ENCODE measurements at places on chromosomes 5 and 9. TPM values are rescaled to one million over a fixed set of nuclear protein-coding genes. Genes with fewer than 3 reads are reported as not detected.
A peak's percentile ranks its signal among the peaks of the same experiment; 100 is the strongest.

SPAG8 gene
- total RNA-seq = 0.68 TPM

PALM2AKAP2 gene
- 0.62 TPM for total RNA-seq

GRCh38 chr5:26666371-26666770 lies 372.0 kb downstream of the CDH9 start:
- no peaks in the 10 kb centered on the region for H3K27me3 ChIP-seq
- H3K4me3 ChIP-seq = no peak overlapping the region
- no peak overlapping the region for H3K27ac ChIP-seq
- H3K36me3 ChIP-seq = no peaks in the 10 kb centered on the region
- no peaks in the 10 kb centered on the region for H3K4me1 ChIP-seq
- DNase-seq = no peak

DNA sequence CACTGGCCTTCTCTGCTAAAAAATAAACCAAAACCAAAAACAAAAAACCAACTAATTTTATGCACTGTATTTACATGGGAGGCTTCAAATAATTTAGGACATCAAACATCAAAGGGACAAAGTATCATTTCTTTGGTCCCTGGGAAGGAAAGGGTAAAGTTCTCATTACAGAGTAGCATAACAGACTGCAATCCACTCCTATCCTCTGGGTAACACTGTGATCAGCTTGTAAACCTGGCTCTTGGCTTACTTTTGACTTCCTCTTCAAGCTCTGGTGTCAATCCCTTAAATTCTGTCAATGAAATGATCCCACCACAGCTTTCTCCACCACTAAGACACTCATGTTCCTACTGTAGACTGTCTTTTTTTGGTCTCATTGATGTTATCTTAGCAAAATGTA lies 69.8 kb upstream of the VCAN start:
- H3K4me1 ChIP-seq = no peaks in the 10 kb centered on the region
- no peak for DNase-seq
- H3K4me3 ChIP-seq = no peak overlapping the region
- no peaks in the 10 kb centered on the region for H3K36me3 ChIP-seq
- no peaks in the 10 kb centered on the region for H3K27me3 ChIP-seq
- H3K27ac ChIP-seq = no peak overlapping the region

DNA sequence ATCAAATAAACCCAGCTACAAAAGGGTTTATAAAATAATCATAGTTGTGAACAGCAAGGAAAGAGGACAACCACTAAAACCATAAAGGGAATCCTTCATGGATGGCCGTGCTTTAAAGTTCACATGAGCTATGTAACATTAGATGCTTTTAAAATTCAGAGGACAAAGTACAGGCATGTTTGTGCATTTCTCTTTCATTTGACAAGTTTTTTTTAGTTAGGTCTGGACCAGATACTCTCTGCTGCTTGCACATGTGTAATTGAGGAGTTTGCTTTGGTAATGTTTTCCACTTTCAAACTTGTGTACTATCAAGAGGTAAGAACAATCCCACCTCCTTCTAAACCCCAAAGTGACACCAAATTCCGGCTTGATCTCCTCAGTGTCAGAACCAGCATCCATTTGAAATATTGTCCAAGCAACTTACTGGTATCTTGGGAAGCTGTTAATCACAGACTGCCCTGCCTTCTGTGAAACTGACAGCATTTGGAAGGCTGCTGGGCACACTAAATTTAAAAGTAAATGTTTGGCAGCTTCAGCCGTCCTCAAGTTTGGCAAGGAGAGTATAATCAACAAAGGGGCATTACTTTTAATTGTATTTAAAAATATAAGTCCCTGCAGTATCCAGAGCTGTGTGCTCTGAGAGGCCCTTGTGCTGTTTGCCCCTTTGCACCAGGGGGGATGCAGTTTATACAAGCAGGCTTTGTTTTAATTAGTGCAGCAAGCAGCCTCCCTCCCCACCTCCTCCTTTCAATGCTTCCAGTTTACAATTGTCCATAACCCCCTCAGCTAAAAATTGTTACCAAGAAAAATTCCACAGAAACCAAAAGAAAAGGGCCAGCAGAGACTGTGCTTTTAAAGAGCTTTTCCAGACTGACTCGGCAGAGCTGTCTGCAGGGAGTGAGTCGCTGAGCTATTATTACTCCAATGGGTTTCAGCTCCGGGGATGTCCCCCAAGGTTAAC lies 328.3 kb upstream of the MPDZ start:
- no peaks in the 10 kb centered on the region for H3K4me1 ChIP-seq
- no peaks in the 10 kb centered on the region for H3K36me3 ChIP-seq
- H3K27ac ChIP-seq = peak overlapping the region; percentile 25
- peak; percentile 31 for DNase-seq

DNA sequence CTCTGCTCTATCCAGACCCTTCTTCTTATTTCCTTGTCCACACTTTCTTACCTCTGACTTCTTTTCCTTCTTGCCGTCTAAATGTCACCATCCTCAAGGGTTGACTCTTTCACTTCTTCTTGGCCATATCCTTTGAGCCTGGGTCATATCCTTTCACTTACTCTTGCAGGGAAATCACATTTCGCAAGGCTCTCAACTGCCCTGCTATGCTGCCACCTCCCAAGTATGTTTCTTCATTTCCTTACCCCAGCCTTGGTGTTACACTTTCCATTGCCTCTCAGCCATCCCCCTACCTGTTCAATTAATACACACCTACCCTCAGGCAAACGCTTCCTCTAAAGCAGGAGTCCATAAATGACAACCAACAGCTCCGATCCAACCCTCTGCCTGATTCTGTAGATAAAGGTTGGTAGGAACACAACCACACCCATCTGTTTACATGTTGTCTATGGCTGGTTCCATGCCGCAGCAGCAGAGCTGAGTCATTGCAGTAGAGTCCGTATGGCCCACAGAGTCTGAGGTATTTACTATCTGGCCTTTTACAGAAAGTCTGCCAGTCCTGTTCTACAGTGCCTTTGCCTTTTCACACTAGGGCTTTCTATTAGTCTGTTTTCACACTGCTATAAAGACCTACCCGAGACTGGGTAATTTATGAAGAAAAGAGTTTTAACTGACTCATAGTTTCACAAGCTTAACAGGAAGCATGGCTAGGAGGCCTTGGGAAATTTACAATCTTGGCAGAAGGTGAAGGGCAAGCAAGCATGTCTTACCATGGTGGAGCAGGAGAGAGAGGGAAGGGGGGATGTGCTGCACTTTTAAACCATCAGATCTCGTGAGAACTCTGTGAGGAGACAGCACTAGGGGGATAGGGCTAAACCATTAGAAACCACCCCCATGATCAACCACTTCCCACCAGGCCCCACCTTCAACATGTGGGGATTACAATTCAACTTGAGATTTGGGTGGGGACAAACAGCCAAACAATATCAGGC lies 97.9 kb downstream of the SV2C start:
- no peak for DNase-seq
- H3K4me1 ChIP-seq = no peaks in the 10 kb centered on the region
- no peaks in the 10 kb centered on the region for H3K27me3 ChIP-seq
- no peaks in the 10 kb centered on the region for H3K36me3 ChIP-seq
- H3K4me3 ChIP-seq = no peak overlapping the region

DNA sequence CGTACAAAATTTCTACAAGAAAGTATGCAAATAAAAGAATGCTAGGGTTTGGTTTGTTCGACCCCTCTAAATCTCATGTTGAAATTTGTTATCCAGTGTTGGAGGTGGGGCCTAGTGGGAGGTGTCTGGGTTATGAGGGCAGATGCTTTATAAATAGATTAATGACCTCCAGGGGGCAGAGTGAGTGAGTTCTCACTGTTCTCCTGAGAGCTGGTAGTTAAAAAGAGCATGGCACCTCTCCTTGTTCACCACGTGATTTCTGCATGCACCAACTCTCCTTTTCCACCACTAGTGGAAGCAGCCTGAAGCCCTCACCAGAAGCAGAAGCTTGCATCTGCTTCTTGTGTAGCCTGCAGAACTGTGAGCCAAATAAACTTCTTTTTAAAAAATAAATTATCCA lies 50.4 kb upstream of the FAM170A start:
- H3K27ac ChIP-seq = no peak overlapping the region
- DNase-seq = no peak
- H3K27me3 ChIP-seq = no peaks in the 10 kb centered on the region
- H3K36me3 ChIP-seq = no peaks in the 10 kb centered on the region

- H3K27ac ChIP-seq = no peak overlapping the region
- H3K4me1 ChIP-seq = no peaks in the 10 kb centered on the region
- DNase-seq = no peak
These were observed 8.9 kb upstream of the STXBP1 start for GRCh38 chr9:127603226-127603625.

DNA sequence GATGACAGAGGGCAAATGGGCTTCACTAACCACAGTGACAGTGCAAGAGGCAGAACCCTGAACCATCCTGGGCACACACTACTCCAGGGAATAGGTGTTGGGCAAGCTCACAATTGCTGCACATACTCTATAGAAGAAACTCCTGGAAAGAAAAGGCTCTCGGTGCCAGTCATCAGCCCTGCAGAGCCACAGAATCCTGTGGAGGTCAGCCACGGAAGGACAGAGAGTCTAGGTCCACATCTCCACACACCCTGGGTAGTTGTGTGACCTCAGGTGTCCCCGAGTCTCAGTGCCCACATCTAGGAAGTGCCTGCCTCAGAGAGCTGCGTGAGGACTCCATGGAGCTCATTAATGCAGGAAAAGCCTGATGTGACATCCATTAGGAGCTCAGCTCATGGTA lies 16.0 kb upstream of the ANGPTL2 start:
- H3K36me3 ChIP-seq = no peaks in the 10 kb centered on the region
- DNase-seq = no peak
- H3K27me3 ChIP-seq = no peaks in the 10 kb centered on the region

All from prostate gland (tissue), 2 donors.